Memory B cell (primary cell): ENCODE measurements at places on chromosomes 5 and 9.

- no peak for DNase-seq
Measured at GRCh38 chr5:15823398-15823797, 323.4 kb downstream of the FBXL7 start.

DNA sequence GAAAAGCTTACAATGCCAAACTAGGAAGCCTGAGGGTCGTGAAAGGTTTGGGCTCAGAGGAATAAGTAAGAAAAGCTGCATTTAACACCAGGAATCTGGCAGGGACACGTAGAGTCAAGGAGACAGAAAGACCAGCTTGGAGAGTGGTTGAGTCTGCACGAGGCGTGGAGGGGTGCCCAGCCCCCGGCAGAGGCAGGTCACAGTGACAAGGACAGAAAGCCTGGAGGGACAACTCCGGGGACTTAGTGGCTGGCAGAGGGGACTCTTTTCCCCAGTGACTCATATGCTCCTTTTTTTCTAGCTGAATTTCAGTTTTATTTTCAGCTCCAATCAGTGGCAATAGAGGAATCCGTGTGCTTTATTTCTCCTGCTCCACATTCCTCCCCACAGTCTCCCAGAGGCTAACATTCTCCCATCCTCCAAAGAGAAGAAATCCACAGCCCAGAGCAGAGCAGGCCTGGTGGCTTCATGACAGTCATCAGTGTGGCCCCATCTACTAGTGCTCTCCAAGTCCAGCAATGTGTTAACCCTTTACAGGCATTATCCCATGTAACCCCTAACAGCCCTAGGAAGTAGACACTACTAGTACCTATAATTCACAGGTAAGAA is 80.7 kb downstream of the KCNIP1 start:
- DNase-seq: no peak

- no peak for DNase-seq
Measured at GRCh38 chr9:91193087-91193657, 168.5 kb downstream of the AUH start.

- DNase-seq: no peak
Measured at GRCh38 chr9:26770821-26771220, 121.8 kb downstream of the CAAP1 start.

DNA sequence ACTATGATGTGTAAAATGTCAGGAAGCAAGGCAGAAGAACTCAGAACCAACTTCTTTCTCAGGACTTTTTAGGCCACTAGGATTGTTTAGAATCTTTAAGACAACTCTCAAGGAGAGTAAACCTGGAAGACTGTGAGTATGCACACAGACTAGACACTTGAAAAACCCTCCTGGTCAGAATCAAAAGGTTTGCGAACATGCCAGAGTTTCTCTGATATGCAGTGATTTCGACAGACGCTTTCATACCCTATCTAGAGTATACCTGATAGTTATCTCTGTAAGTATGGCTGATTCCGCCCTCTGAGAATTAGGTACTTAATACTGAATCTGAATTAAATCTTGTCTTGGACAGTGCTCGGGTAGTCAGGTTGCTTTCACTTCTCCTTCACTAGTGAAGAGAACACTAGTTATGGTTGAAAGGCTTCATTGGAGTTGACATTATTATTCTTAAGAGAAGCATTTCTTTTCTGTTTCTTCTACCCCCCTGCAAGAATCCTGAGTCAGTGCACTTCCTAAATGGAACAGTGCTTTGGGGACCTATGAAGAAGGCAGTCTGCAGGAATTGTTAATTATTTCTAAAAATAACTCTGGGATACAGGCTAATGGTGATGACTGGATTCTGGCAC is 158.1 kb downstream of the HACD4 start:
- no peak for DNase-seq

DNA sequence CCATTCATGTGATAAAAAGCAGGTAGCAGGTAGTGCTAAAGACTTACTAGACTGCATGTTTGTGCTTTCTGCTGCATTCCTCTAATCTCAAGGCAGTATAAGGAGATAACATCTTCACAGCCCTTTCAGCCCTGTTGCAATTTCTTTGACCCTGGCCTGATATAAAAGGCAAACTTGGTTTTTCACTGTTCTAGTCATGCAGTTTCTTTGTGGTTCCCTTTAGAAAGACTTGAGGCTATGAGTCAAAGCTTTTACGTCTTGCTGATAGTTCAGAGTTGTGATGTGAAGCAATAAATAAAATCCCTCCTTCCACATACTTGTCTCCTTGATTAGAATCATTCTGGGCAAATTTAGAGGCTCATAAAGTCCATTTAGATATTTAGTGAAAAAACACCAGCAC is 88.6 kb upstream of the CDKN2B start:
- DNase-seq: no peak

GRCh38 chr5:115456056-115456455 is 88.5 kb downstream of the FEM1C start:
- DNase-seq: no peak

- no peak for DNase-seq
Measured at GRCh38 chr9:76642074-76642473, 122.2 kb upstream of the PCA3 start.

- no peak for DNase-seq
Measured at GRCh38 chr5:32505756-32506155, 61.2 kb upstream of the ZFR start.

DNA sequence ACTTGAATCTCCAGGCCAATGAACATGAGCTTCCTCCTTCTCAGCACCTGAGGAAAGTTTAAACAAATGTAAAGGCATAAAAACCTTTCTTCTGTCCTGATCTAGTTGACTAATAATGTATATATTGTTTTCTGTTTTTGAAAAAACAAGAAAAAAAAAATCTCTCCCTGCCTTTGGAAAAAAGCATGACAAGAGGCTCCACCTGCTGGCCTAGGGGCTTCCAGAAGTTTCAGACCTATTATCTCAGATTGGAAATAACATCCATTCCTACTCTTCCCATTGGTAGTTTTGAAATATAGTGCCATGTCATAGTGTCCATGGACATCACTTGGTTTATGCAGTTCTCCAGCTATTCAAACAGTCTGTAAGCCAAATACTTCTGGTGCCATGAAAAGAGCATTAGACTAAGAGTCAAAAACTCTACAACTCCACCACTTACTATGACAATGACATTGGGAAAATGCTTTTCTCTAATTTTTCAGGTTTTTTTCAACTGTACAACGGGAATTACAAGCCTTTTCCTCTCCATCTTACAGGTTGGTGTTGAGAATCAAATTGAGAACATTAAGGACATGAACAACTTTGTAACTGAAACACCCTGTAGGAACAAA is 409.6 kb upstream of the MPDZ start:
- no peak for DNase-seq

GRCh38 chr9:137194388-137194787 is 5.9 kb downstream of the SSNA1 start:
- no peak for DNase-seq

DNA sequence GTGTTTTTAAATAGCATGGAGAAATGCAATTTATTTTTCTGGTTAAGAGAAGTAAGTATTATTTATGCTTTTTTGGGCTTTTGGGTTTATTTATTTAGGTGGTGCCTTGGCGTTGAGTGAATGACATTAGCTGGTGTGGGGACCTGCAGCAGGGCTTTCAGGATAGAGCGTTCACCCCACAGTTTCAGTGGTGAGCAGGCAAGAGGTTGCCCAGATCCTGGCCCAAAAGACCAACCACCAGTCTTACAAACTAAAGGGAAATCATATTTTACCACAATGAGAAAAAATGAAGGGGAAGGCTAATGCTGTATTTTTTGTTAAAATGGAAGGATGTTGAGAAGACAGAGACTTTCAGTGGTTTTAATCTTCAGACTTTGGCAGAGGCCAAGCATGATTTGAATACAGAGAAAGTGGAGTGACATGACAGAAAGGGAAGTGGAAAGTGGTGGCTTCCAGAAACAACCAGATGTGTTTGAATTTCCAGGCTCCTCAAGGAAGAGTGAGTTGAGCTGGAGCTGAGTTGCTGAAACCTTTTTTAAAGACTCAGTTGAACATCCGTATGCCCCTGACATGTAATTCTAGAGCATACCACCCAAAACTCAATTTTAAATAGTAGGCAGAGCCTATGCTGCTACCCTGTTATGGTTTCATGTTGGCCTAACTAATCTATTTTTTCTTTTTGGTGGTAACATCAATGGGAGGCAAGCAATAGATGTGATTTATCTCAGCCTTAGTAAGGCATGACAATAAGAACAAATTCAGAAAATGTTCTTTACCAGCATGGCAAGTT is 94.8 kb downstream of the AOPEP start:
- no peak for DNase-seq

DNA sequence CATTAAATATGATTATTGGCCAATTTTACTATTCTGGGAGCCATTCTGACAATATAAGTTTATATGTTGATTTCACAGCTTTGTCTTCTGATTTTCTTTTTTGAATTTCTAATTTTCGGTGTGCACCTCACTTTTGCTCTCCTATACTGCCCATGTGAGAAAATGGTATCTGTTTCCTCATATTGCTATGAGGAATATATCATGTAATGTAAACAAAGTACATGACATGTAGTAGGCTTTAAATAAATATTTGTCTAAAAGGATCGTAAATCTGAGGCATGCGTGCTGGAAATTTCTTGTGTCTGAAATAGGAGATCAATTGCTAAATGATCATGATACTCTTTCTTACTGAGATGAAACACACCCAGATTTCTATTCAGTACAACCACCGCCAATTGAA is 119.9 kb downstream of the ZDHHC21 start:
- no peak for DNase-seq

DNA sequence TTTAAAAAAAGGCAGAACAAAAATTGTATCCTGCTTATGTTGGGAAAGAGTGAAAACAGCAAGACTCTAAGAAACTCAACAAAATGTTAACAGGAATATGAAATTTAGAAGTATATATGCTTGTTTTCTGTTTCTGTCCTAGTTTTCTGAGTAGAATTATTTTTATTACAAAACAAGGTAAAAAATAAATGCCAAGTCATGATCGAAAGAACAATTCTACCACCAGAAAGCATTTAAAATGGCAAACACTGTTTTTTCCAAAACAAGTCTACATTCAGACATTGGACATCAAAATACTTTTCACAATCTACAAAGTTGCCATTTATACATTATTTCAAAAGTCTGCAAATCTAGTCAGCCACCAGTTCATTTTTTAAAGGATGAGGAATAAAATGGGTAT is 102.6 kb downstream of the TLE1 start:
- DNase-seq: no peak

DNA sequence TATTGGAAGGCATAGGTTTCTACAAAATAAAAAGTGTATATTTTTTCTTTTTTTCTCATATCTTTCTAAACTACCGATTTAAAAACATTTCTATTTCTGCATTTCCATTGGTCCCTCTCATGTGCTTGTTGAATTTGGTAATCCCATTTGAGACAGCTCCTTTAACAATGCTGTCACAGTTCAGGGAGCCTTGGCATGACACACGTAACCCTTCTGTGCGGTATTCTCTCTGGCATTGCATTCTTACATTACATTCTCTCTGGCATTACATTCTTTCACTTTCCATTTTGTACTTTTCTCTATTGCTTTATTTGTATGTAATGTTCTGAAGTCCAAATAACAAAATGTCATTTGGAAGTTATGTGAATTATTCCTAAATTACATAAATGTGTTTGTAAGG is 150.7 kb upstream of the RASGRF2 start:
- no peak for DNase-seq

- no peak for DNase-seq
Measured at GRCh38 chr9:130137081-130137640, 35.0 kb upstream of the NCS1 start.

DNA sequence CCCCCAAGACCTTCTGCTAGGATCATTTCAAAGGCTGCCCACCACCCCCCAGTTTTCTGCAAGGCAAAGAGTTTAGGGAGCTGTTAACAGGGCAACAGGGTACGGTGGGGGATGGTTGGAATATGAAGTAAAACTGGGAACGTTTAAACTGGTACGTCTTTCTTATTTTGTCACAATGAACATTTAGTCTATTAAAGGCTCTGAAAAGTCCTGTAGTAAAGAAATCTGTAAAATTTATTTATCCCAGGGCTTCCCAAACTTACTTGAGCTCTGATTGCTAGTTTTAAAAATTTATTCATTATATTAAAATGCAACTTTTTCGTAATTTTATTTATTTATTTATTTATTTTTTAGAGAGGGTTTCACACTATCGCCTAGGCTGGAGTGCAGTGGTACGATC is 62.0 kb downstream of the USP20 start:
- DNase-seq: no peak

GRCh38 chr5:157485340-157485739 is 25.3 kb downstream of the NIPAL4 start:
- DNase-seq: no peak

DNA sequence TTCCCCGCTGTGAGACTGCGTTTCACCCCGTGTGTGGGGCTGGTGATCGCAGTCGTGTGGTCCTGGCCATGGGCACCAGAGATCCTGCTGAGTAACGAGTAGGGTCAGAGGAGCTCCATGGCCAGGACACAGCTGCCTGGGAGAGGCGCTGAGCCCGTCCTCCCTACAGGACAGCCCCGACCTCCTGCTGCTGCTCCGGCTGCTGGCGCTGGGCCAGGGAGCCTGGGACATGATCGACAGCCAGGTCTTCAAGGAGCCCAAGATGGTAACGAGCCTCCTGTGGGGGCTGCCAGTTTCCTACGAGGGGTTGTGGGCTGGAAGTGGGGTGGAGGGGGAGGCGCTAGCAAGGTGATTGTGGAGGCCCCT is 11.0 kb downstream of the NELFB start:
- DNase-seq: no peak

- DNase-seq: no peak
Measured at GRCh38 chr9:35758475-35759050, 4.5 kb upstream of the MSMP start.

DNA sequence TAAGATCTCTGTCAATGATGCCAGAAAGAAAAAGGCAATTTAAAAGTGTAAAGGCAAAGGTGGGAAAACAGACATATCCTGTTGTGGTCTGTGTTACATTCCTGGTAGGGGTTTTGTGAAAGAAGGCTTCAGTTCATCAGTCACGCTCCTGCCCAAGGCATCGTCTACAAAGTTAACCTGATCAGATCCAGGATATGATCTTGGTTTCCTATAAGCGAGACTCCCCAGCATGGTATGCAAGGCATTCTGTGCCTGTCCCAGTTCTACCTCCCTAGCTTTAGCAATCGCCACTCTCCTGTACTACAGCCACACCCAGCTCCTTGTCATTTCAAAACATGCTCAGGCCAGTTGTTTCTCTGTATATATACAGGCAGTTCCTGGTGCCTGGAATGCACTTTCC is 58.0 kb upstream of the PTPN3 start:
- DNase-seq: no peak

DNA sequence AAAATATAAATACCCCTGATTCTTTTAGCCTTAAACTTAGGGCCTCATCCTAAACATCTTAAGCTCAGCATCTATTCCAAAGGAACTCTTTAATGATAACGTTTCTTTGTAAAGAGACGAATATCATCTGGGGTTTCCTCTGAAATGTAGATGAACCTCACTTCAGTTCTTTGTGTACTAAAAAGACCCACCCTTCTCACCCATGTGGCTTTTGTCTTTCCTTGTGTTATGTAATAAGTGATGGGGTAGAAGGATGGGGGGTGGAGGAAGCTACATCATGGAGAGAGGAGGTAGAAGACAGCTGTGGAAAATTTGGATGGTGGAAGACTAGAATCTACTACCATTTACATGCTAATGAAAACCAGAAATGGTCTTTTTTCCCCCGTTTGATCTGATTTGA is 111.0 kb downstream of the NDUFS4 start:
- no peak for DNase-seq

- no peak for DNase-seq
Measured at GRCh38 chr5:53480416-53481158, at the start of gene FST. Gene FST (plus strand): TSS chr5:53480629. CDS start chr5:53480792, 163 bp downstream.
